ENCODE measurements at places on chromosomes 2 and 18.

DNA sequence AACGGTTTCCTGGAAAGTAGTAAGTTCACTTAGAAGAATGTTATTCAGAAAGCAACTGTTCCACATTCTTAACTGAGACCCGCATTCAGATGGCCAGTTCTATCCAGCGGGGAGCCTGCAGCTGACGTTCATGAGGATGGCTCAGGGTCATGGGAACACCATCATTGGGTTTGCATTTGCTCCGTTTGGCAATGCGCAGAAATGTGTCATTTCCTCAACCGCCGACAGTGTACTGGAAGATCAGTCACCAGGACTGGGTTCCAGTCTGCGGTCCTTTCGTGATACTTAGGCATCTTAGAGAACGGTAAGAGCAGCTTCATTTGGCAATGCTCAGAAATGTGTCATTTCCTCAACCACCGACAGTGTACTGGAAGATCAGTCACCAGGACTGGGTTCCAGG lies 104.0 kb downstream of the DNER start:
- no peak for DNase-seq

GRCh38 chr2:146602383-146602782 lies 1242.4 kb upstream of the ACVR2A start:
- DNase-seq = no peak

DNA sequence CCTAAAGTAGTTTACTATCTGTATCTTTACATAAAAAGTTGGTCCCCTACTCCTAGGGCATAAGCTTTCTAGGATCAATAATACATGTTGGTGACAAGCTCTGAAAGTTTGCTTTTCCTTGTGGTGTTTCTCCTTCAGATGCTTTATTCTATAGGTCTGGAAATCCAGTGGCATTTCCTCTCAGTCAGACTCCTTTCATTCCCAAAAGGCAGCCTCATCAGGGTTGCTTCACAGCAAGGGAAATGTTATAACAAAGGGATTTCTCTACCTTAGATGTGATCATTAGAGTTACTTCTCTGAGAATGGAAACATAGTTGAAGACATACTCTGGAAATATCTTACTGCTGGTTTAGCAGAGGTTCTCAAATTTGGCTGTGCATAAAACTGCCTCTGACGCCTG lies 1072.4 kb upstream of the ZEB2 start:
- DNase-seq = no peak

GRCh38 chr18:37409878-37410277 lies 155.7 kb downstream of the CELF4 start:
- DNase-seq = no peak

DNA sequence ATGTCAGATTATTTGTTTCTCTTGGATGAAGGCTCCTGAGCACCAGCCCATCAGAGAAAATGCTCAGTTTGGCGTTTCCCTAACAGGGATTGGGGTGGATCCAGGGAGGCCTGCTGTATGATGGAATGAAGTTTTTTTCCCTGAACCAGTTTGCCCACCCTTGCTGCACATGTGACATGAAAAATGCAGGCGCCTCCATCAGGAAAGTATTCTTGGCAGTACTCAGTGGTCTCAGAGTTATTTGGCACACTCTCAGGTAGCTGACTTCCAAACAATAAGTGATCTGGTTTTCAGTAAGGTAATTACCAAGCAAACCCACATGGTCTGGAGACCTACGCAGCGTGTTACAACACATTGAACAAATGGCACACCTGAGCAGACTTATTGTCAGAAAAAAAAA lies 254.9 kb downstream of the PAX3 start:
- no peak for DNase-seq

- no peak for DNase-seq
Measured at GRCh38 chr2:22626621-22627020, 758.4 kb upstream of the KLHL29 start.

DNA sequence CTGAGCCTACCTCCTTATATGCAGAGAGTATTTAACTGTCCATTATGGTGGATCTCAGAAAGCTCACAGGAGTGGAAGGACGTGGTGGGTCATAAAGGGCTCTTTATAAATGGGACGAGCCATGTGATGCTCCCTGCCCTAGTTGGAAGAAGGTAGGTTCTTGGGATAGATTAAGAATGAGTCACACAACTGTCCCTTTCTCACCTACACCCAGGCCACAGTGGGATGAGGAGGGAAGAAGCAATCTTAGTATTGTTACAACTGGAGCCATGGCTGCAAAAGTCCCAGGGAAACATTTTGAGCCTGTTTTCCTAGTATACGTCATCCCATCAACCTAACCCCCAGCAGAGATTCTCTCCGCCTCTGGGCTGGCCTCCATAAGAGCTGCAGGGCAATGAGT lies 229.9 kb downstream of the TTC32 start:
- no peak for DNase-seq

- DNase-seq = no peak
Measured at GRCh38 chr2:26139269-26140183, 33.4 kb upstream of the GAREM2 start.

DNA sequence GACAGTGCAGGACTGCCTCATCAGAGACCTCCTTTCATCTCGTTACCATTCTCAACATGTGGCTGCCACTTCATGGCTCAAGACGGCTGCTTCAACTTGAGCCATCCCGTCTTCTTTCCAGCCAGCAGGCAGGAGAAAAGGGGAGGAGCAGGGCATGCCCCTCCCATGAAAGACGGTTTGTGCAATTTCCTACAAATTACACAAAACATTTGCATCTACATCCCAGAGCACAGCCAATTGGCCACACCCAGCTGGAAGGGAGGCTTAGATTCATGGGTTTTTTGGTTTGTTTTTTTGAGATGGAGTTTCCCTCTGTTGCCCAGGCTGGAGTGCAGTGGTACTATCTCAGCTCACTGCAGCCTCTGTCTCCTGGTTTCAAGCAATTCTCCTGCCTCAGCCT lies 11.8 kb downstream of the UCN start:
- no peak for DNase-seq

GRCh38 chr2:123532994-123533393 lies 492.1 kb upstream of the CNTNAP5 start:
- DNase-seq = no peak

- DNase-seq = no peak
Measured at GRCh38 chr2:111632661-111633060, 251.3 kb downstream of the ANAPC1 start.

DNA sequence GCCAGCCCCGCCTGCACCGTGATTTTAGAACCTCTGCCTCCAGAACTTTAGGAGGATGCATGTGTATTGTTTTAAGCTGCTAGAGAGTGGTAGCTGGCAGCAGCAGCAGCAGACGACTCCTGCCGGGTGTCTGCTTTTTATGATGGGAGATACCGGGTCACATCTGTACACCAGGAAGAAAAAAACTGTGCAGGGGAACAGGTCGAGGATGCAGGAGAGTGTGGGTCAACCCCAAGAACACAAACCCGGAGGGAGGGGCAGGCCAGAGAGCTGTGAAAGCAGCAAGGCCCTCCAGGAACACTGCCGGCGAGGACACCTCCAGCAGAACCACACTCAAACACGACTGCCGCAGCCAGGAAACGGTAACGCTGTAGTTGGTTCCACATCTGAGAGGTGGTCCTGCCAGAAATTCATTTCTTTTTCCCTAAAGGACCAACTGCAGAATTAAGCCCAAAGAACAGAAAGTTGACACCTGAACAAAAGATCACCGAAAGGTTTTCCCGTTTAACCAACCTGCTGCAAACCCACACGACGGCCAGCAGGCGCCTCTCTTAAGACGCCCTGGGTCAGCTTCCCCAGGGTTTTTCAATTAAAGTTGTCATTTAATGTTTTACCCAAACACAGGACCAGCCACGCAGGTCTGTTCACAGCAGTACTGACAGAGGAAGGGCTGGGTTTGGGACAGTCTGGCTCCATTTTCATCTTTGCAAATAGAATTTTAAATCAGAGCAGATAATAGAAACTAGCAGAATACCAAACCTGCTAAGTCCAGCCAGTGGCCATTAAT lies 60.5 kb downstream of the NDUFA10 start:
- no peak for DNase-seq

DNA sequence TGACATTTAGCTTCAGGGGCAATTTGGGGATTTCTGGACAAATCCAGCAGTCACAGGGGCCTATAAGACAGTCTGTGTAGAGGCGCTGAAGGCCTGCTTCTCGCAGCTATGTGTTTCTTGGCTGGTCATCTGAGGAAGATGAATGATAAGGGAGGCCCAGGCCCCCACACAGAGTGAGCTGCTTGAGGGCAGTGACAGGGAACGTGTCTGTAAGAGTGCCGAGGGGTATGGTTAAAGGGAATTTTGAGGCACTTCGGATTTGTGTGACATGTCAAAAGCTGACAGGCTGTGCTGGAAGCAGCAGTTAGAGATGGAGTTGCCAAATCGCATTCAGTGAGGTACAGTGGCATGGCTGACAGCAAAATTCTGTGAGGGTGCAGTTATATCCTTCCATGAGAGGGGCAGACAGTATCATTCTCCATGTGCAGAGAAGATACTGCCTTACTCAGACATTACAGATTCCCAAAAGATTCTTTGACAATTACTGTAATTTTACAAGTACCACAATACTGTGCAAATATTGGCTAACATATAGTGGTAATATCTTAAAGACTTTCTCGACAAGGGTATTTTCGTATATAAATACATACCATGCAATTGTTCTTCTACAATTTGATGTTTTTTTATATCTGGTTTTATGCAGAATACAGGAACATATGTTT lies 74.0 kb downstream of the CERS6 start:
- DNase-seq = no peak

GRCh38 chr18:54780285-54780861 lies 47.9 kb upstream of the RAB27B start:
- no peak for DNase-seq

GRCh38 chr2:1739322-1739957 lies 4.9 kb downstream of the PXDN start:
- DNase-seq = no peak

GRCh38 chr18:12463191-12463590 lies 55.5 kb downstream of the PRELID3A start:
- no peak for DNase-seq

GRCh38 chr2:45857867-45858520 lies 206.5 kb downstream of the PRKCE start:
- DNase-seq = no peak

DNA sequence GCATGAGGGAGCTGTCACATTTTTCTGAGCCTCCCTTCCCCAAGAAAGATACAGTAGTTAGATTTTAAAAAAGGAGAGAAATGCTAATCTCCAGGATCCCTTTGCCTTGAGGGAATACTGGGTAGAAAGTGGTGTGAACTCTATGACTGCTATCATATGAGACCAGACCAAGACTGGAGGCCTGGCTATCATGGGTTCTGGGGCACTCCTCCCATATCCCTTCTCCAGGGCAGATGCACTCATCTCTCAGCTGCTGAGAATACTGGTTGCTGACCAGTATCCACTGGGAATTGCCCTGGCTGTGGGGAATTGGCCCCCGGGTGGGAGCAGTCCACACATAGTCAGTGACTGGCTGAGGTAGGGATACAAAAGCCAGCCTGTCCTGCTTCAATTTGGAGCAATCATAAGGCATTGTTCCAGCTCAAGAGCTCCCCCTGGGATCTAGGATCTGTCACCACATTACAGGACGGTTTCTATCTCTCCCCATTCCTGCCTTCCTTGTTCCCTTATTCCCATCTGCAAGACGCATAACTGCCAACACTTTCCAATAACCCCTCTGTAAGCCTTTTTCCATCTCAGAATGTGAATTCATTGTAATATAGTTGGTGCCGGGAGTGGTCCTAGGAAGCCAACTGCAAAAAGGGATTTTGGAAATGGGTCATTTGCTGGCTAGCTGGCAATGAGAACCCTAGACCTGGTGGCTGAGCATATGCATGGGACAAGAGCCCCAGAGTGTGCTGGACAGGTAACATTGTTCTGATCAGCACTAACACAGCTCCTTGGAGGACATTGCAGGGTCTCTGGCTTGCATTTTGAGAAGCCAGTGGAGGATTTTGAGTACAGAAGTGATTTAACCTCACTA lies 35.4 kb upstream of the REEP1 start:
- no peak for DNase-seq

DNA sequence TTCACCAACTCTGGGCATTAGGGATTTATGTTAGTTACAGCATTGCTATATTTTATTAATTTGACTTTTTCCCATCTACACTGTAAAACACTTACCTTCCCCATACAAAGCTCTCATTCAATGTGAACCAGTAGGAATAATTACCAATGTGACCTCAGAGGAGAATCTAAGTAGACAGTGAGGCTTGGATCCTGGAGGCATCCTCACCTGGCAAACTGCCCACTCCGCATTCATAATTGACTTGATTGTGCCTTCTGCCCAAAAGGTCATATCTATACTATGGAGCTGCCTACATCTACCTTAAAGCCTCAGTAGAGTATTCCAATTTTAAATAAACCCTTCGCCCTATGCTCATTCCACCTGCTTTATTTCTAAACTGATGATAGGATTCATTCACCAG lies 45.4 kb upstream of the SCN1A start:
- DNase-seq = no peak

DNA sequence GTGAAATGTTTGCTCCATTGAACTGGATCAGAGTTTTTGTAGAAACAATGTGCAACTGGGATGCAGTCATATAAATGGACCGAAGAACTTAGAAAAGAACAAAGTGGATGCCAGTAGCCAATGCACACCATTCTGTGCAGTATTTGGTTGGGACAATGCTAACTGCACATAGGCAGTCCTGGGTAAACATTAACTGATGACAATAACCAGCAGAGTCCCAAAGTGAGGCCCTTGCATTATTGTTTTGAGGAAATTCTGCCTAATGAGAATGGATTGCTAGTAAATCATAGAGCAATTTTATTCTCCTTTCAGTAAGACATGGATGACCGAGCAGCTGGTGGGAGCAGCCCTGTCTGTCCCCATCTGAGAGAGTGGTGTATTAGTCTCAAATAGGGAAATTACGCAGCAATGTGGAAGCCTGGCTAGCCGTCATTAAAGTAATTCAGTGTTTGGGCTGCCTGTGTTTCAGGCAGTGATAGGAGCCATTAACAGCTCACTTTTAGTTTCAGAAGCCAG lies 94.9 kb downstream of the KCTD1 start:
- no peak for DNase-seq

DNA sequence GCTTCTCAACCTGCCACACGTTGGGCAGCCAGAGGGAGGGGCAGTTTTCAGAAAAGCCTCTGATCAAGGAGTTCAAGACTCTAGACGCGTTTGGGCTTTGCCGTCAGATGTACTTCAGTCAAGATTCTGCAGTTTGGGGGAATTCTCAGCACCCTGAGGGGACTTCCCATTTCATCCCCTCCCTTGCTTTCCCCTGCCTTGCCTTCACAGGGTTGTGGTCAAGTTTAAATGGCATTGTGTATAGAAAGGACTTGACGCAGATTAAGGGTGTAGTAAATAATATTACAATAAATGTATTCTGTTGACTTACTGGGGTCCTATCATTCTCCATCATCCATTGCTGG lies 198.3 kb upstream of the NABP1 start:
- DNase-seq = no peak

DNA sequence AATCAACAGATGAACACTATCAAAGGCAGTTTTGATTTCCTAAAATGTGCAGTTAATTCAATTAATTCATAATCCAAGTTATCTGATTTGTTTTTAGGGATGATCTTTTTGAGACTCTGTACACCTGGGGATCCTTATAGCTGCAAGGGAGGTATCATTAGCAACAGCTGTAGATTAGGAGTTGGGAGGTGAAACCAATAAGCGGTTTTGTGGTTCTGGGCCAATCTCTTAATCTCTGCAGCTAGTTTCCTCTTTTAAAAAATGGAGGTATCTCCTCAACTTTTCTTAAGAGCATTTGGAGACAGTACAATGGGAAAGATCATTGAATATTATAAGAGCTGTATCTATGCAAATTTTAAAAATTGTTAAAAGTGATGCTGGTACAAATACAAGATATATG lies 126.0 kb downstream of the MC4R start:
- no peak for DNase-seq

- no peak for DNase-seq
Measured at GRCh38 chr2:120236316-120236715, 13.1 kb upstream of the TMEM185B start.

All from chondrocyte (in vitro differentiated cells).